Spleen (tissue), 13 donors: ENCODE measurements at places on chromosomes 5 and 9. TPM values are rescaled to one million over a fixed set of nuclear protein-coding genes. Genes with fewer than 3 reads are reported as not detected.

QRFP gene
- not detected for polyA plus RNA-seq

EPB41L4B gene
- 0.02 TPM for polyA plus RNA-seq

EQTN gene
- 0.28 TPM for polyA plus RNA-seq

CEMIP2 gene
- polyA plus RNA-seq, result 15.0 TPM

TIMD4 gene
- polyA plus RNA-seq, result 3.4 TPM

- no peak for DNase-seq
- H3K36me3 ChIP-seq, result no peaks in the 10 kb centered on the region
- no peaks in the 10 kb centered on the region for H3K27me3 ChIP-seq
- H3K27ac ChIP-seq, result no peak overlapping the region
- H3K4me3 ChIP-seq, result no peak overlapping the region
Measured at GRCh38 chr5:55564721-55565120, 30.0 kb upstream of the PLPP1 start.

- H3K4me1 ChIP-seq, result no peaks in the 10 kb centered on the region
- no peak overlapping the region for H3K4me3 ChIP-seq
- no peaks in the 10 kb centered on the region for H3K27me3 ChIP-seq
- DNase-seq, result no peak
Measured at GRCh38 chr5:15594977-15595568, 95.1 kb downstream of the FBXL7 start.

DNA sequence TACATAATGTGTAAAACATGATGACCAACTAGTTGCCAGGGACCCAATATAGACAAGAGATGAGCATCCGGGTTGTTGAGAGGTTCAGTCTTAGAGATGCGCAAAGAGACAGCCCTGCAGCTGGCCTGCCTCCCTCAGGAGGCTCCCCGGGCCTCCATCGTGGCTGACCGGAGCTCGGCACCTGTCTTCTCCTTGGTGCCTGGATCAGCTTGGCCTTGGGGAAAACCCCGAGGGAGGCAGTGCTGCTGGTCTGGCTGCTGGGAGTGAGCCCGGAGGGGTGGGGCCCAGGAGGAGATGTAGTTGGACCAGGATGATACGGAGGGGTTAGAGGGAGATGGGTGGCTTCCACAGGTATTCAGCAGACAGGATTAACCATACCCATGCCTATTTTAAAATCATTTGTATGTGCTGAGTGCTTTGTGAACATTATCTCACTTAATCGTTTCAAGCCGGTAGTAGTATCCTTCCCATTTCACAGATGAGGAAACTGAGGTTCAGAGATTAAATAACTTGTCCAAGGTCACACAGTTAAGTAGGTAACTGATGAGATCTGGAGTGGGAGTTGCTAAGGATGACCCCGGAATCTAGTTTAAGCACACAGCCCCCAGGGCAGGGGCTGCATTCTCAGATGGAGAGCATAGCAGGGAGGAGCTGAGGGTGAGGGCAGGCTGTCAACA, 173.8 kb downstream of the COL23A1 start:
- no peak overlapping the region for H3K4me3 ChIP-seq
- H3K4me1 ChIP-seq, result no peaks in the 10 kb centered on the region
- no peak overlapping the region for H3K27ac ChIP-seq

DNA sequence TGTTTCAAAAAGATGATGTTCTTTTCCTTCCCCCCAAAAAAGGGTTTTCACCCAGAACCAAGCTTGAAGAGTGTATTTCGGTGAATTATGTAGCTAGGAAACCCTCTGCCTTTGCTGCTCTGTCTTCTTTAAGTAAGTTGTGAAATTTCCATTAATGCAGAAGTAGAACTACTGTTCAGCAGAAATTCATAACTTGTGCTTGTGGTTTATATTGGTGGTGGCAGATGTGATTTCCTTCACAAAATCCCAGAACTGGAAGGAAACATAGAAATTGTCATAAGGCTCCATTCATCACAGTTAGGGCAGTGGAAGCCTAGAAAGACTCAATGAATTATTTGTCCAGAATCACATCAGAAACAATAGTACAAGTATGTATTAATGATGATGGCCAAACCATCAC, 42.1 kb upstream of the DAB2 start:
- DNase-seq, result no peak
- no peak overlapping the region for H3K27ac ChIP-seq
- H3K36me3 ChIP-seq, result no peaks in the 10 kb centered on the region
- no peak overlapping the region for H3K4me3 ChIP-seq

- no peaks in the 10 kb centered on the region for H3K27me3 ChIP-seq
- H3K36me3 ChIP-seq, result no peaks in the 10 kb centered on the region
- H3K27ac ChIP-seq, result no peak overlapping the region
- peaks cover 4% of the 10 kb centered on the region for H3K4me1 ChIP-seq
- DNase-seq, result no peak
Measured at GRCh38 chr5:135632798-135633197, 54.0 kb upstream of the CXCL14 start.

GRCh38 chr5:158801268-158801667, 298.4 kb downstream of the EBF1 start:
- H3K4me3 ChIP-seq, result no peak overlapping the region
- DNase-seq, result no peak
- H3K36me3 ChIP-seq, result no peaks in the 10 kb centered on the region
- H3K4me1 ChIP-seq, result peaks cover 10% of the 10 kb centered on the region
- no peak overlapping the region for H3K27ac ChIP-seq
- no peaks in the 10 kb centered on the region for H3K27me3 ChIP-seq

DNA sequence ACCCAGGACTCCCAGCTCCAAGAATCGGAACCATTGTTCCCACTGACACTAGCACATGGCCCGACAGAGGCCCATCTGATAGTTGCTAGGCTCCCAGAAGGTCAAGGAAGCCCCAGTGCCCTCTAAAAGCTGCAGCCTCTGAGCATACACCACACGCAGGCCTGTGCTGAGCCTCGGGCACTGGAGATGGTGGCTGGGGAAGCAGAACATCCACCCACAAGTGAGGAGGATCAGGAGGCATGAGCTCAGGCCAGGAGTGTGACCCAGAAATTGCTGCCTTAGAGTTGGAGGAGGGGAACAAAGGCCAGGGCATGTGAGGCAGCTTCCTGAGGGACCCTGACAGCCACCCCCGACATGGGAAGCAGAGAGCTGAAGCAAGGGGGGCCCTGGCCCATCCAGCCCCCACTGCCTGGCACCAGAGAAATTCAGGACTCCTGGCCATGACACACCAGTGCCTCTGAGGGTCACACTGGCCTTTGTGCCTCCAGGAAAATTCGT, 21.4 kb downstream of the IPPK start:
- H3K36me3 ChIP-seq, result peaks cover 9% of the 10 kb centered on the region
- no peak overlapping the region for H3K27ac ChIP-seq
- H3K4me3 ChIP-seq, result no peak overlapping the region
- DNase-seq, result peak; percentile 36
- H3K27me3 ChIP-seq, result no peaks in the 10 kb centered on the region

DNA sequence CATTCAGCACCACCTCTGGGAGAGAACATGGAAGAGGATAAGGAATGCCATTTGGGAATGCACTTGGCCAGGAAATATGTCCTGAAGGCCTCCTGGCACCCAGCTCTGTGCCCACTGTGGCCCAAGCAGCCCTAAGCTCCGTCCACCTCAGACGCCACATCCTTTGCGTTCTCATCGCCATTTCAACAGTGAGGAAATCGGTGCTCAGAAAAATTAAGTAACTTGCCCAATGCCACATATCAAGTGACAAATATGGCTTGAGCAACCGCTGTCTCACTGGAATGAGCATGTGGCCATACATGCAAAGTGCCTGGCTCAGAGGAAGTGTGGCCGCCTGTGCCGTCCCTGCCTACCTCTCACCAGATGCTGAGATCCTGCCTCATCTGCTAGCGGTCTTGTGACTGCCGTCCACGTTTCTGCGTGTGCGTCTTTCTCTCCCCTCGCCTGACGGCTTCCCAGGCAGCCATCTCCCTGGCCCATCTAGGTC, 984 bp upstream of the DOK3 start:
- H3K4me1 ChIP-seq, result peaks cover 1% of the 10 kb centered on the region
- H3K4me3 ChIP-seq, result no peak overlapping the region
- H3K27me3 ChIP-seq, result no peaks in the 10 kb centered on the region
- DNase-seq, result peak; percentile 92
- peaks cover 48% of the 10 kb centered on the region for H3K36me3 ChIP-seq
- H3K27ac ChIP-seq, result peak overlapping the region; percentile 98

- no peaks in the 10 kb centered on the region for H3K27me3 ChIP-seq
- no peak for DNase-seq
- no peak overlapping the region for H3K4me3 ChIP-seq
- no peak overlapping the region for H3K27ac ChIP-seq
- H3K4me1 ChIP-seq, result no peaks in the 10 kb centered on the region
Measured at GRCh38 chr9:80144406-80144805, 572.6 kb downstream of the TLE4 start.
